Bladder microvascular endothelial cell (primary cell): ENCODE measurements at places on chromosomes 16 and 17. TPM values are rescaled to one million over a fixed set of nuclear protein-coding genes. Genes with fewer than 3 reads are reported as not detected.

Gene AXIN2
- total RNA-seq, result 1.4 and 2.6 TPM in 2 replicates

Gene C16orf96
- total RNA-seq, result under 0.01 TPM in 1 of 2 replicates, not detected in the other

Gene CD300E
- not detected in 2 replicates for total RNA-seq

Gene WFDC1
- total RNA-seq, result 0.32 TPM in 1 of 2 replicates, not detected in the other

Gene ITGAD
- total RNA-seq, result not detected in 2 replicates

Gene PABPN1L
- not detected in 2 replicates for total RNA-seq

Gene KRTAP4-4
- total RNA-seq, result not detected in 2 replicates

Gene HOXB8
- 1.4 and 4.9 TPM in 2 replicates for total RNA-seq

Gene C16orf90
- not detected in 2 replicates for total RNA-seq

Gene ARRB2
- 3.9 and 6.3 TPM in 2 replicates for total RNA-seq

Gene HS3ST3A1
- 0.31 TPM in 1 of 2 replicates, not detected in the other for total RNA-seq
